HFFc6 (cell line): ENCODE measurements at places on chromosomes 4 and X. TPM values are rescaled to one million over a fixed set of nuclear protein-coding genes. Genes with fewer than 3 reads are reported as not detected.

Gene LRIT3
- total RNA-seq: not detected in 3 replicates

Gene TSC22D3
- total RNA-seq: 12.7 to 16.4 TPM (median 16.0 TPM) in 3 replicates

Gene PAK3
- total RNA-seq: not detected in 3 replicates

Gene EGF
- 0.90 to 2.0 TPM (median 1.7 TPM) in 3 replicates for total RNA-seq

Gene DCAF8L2
- total RNA-seq: not detected in 3 replicates

- H3K4me3 ChIP-seq: no peak overlapping the region
- no peaks in the 10 kb centered on the region for H3K36me3 ChIP-seq
- no peak for DNase-seq
- no peak overlapping the region for H3K27ac ChIP-seq
Observed at GRCh38 chrX:114181195-114181594, 402.7 kb upstream of the HTR2C start.

DNA sequence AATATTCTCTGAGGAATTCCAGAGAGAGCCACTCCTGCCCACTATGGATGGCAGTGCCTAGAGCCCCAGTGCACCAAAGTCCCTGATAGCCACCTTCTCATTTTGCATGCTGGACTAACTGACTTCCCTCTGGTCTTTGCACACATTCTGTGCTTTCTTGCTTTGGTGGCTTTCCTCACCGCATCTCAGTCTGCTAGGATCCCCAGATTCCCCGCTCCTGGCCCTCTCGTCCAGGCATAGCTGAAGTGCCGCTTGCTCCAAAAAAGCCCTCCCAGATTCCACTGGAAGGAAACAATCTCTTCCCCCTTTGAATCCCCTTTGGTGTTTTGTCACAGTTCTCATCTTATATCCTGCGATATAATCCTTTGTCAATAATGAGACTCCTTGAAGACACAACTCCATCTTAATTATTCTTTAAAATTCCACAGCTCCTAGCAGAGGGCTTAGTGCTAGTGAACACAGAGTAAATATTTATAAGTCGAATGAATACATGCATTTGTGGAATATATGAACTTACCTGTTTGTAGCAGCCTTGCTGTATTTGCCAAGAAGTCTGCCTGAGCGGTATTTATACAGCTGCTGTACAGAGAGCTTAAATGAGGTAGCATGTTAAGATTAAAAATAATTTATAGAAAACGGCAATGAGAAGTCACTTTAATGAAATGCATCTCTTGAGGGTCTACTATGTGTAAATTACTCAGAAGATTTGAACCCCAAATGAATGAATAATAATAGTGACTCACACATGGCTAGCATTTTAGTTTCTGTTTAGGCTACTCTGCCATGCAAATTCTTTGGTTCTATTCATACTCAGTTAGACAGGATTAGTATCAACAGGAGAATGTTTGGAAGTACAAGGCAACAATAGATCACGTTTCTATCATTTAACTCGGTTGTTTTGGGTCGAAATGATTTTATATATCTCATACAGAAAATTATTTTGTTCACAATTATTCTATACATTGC lies 421.9 kb upstream of the TENM3 start:
- peak; percentile 8 for DNase-seq
- peak overlapping the region; percentile 37; the same call in 1 of the 2 replicates for H3K4me3 ChIP-seq
- peaks cover 8% of the 10 kb centered on the region for H3K27me3 ChIP-seq
- H3K27ac ChIP-seq: no peak overlapping the region
- H3K36me3 ChIP-seq: no peaks in the 10 kb centered on the region

DNA sequence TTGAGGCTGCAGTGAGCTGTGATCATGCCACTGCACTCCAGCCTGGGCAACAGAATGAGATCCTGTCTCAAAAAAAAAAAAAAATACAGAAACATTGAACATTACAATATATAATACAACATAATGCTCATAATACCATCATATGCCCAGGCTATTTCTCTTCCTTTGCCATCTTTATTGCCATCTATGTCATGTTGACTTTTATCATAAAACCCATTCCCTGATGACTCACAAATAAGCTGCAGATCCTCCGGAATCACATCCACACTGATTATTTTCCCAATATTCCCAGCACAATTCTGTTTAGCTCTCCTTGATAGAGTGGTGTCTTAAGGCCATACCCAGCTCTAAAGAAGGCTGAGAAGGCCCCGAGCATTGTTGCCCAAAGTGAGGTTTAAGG lies 9.2 kb upstream of the FBXW7 start:
- DNase-seq: no peak
- peaks cover 3% of the 10 kb centered on the region; the same call in 1 of the 2 replicates for H3K27me3 ChIP-seq
- H3K36me3 ChIP-seq: no peaks in the 10 kb centered on the region
- H3K4me3 ChIP-seq: no peak overlapping the region

- peaks cover 50% of the 10 kb centered on the region for H3K4me1 ChIP-seq
- peak; percentile 61 for DNase-seq
- no peaks in the 10 kb centered on the region for H3K36me3 ChIP-seq
- H3K4me3 ChIP-seq: peak overlapping the region; percentile 18; the same call in 1 of the 2 replicates
- H3K27me3 ChIP-seq: no peaks in the 10 kb centered on the region; the same call in 1 of the 2 replicates
- H3K27ac ChIP-seq: peak overlapping the region; percentile 63
Observed at GRCh38 chr4:26183017-26183416, 137.8 kb upstream of the RBPJ start.

GRCh38 chr4:85107553-85107952 lies 141.1 kb upstream of the WDFY3 start:
- no peaks in the 10 kb centered on the region; the same call in 1 of the 2 replicates for H3K27me3 ChIP-seq
- H3K4me1 ChIP-seq: peaks cover 11% of the 10 kb centered on the region
- no peaks in the 10 kb centered on the region for H3K36me3 ChIP-seq
- no peak overlapping the region for H3K27ac ChIP-seq

DNA sequence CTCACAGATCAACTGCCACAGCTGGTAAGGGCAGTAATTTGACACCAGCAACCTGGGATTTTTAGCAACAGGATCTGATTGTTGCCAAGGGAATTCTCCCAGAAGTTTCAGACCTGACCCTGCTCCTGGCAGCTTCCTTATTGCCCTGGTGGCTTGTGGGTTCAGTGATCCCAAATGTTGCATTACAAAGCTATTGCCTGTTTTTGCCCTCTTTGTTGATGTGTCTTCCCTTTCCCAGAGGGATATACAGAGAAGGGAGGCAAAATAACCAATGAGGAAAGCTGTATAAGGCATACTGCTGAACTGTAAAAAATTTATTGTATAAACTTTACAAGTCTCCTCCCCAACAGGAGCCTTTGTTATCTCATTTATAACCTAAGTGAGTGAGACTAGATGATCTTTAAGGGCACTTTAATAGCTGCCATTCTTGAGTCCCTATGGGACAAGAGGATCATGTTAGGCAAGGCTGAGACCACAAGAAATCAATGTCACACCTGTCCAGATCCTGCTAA lies 22.2 kb downstream of the VSIG4 start:
- no peak overlapping the region for H3K4me3 ChIP-seq
- no peaks in the 10 kb centered on the region for H3K36me3 ChIP-seq
- DNase-seq: no peak
- H3K4me1 ChIP-seq: no peaks in the 10 kb centered on the region
- no peak overlapping the region for H3K27ac ChIP-seq

DNA sequence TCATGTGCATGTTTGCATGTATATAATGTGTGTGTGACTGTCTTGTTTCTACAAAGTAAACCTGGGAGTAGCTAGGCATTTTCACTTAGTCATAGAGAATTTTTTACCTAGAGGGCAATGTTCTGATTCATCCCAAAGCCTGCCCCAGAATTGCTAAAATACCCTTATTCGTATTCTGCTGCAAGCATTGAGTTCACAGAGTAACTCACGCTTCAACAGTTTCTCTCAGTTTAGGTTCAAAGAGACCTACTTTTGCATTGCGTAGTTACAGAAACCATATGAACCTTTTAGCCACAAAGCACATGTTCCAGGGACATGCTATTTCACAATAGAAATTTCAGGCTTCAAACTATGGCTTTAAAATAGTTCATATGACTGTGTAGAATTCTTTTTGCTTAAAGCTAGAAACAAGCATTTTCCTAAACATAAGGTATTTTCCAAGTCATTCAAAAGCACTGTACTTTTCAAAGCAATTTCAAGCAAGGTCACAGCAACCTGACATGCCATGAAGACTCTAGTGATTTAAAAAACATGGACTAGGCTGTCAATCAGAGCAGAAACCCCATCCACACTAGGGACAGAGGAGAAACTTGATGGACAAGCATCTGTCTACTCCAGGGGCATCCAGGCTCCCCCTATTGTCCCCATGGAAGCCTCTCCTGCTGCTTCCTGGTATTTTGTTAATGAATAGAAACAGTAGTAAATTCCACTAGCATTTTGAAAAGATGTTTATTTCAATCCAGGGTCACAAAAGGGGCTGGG lies 81.5 kb upstream of the MAPK10 start:
- no peak overlapping the region for H3K27ac ChIP-seq
- peaks cover 14% of the 10 kb centered on the region for H3K27me3 ChIP-seq
- peaks cover 17% of the 10 kb centered on the region for H3K4me1 ChIP-seq
- no peak overlapping the region for H3K4me3 ChIP-seq

- peaks cover 23% of the 10 kb centered on the region for H3K36me3 ChIP-seq
- DNase-seq: no peak
- peaks cover 2% of the 10 kb centered on the region for H3K27me3 ChIP-seq
- H3K27ac ChIP-seq: no peak overlapping the region; the same call in 1 of the 2 replicates
- H3K4me1 ChIP-seq: peaks cover 69% of the 10 kb centered on the region
- H3K4me3 ChIP-seq: no peak overlapping the region
Observed at GRCh38 chr4:2847302-2847871, 3.7 kb downstream of the ADD1 start.

- no peaks in the 10 kb centered on the region for H3K4me1 ChIP-seq
- no peak overlapping the region for H3K27ac ChIP-seq
- no peak overlapping the region for H3K4me3 ChIP-seq
- no peaks in the 10 kb centered on the region for H3K27me3 ChIP-seq
- H3K36me3 ChIP-seq: no peaks in the 10 kb centered on the region
Observed at GRCh38 chrX:23276475-23276874, 58.2 kb upstream of the PTCHD1 start.

DNA sequence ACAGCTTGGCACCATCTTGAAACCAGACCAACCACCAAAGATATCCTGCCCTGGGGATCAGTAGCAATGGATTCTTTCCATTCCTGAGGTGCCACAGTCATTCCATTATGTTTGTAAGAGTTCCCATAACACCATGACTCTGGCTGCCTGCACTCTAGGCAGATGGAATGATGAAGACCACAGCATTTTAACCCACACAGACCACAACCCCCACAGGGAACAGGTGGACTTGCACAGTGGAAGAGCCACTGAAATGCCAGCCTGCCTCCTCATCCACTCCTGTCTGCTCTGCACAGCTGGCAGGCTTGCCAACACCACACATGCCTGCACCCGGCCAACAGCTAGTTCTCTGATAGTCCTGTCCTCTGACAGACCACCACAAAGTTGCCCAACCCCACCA lies 2362.2 kb upstream of the AGA start:
- H3K27me3 ChIP-seq: no peaks in the 10 kb centered on the region; the same call in none of the 2 replicates
- DNase-seq: no peak
- no peaks in the 10 kb centered on the region for H3K4me1 ChIP-seq
- no peak overlapping the region for H3K27ac ChIP-seq
- no peak overlapping the region for H3K4me3 ChIP-seq

GRCh38 chrX:115324194-115324593 lies 34.7 kb downstream of the LUZP4 start:
- no peak overlapping the region for H3K4me3 ChIP-seq
- DNase-seq: no peak
- H3K4me1 ChIP-seq: peaks cover 8% of the 10 kb centered on the region
- no peak overlapping the region for H3K27ac ChIP-seq

DNA sequence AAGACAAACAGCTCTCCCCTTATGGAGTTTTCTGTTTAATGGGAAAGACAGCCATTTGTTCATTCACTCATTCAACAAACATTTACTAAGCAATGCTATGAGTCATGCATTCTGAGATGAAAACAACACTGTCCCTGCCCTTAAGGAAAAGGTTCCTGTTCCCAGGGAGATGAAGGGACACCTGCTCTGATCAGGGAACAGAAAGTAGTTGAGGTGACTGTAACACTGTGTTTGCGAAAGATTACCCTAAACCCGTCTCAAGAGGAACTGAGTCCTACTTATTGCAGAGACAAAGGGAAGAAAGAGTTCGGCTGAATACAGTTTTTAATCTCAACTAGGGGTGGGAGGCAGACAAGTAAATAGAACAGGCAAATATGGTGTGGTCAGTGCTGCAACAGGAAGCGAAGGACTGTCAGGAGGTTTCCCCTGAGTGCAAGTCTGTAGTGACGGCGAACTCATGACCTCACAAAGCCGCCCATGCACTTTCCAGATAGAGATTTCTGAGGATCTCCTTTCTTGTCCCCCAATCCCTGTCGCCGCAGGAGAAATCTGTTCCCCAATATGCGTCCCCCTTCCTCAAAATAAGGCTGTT lies 712 bp downstream of the STX18 start:
- peak; percentile 65 for DNase-seq
- 0 out of 2 replicates have a peak, but pooled peaks cover 8% of the 10 kb centered on the region for H3K36me3 ChIP-seq
- H3K4me1 ChIP-seq: peaks cover 51% of the 10 kb centered on the region

DNA sequence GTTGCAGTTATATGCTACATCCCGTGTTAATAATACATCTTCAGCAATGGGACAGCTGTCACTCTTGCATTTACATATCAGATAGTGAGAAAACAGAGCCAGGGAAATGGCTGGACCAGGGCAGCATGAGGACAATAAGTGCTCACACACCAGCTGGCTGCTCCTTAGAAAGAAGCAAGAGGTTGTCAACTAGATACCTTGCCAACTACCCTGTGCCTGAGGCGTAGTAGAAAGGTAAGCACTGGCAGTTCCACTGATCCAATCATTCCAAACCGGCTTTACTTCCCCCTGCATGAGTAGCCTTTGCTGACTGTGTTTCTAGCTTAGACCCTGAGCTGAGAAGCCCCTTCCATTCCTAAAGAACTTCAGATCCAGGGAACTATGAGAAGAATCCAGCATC lies 52.2 kb upstream of the FGF13 start:
- H3K27ac ChIP-seq: no peak overlapping the region
- no peaks in the 10 kb centered on the region for H3K27me3 ChIP-seq
- no peaks in the 10 kb centered on the region for H3K36me3 ChIP-seq
- H3K4me3 ChIP-seq: no peak overlapping the region
